NCI-H146 (cell line): ENCODE measurements at places on chromosomes 3 and 15.

GRCh38 chr3:177676947-177677587 lies 479.8 kb upstream of the TBL1XR1 start:
- peak; percentile 77 for DNase-seq

- no peak for DNase-seq
These were observed 678 bp upstream of the SCAMP5 start for GRCh38 chr15:74994685-74995084.

GRCh38 chr3:52194485-52195290 lies 3.3 kb upstream of the ALAS1 start:
- DNase-seq: no peak

GRCh38 chr3:101725194-101725889 lies 928 bp downstream of the CEP97 start:
- peak; percentile 55 for DNase-seq

- no peak for DNase-seq
These were observed 436.3 kb upstream of the SGO1 start for GRCh38 chr3:20622304-20622703.

DNA sequence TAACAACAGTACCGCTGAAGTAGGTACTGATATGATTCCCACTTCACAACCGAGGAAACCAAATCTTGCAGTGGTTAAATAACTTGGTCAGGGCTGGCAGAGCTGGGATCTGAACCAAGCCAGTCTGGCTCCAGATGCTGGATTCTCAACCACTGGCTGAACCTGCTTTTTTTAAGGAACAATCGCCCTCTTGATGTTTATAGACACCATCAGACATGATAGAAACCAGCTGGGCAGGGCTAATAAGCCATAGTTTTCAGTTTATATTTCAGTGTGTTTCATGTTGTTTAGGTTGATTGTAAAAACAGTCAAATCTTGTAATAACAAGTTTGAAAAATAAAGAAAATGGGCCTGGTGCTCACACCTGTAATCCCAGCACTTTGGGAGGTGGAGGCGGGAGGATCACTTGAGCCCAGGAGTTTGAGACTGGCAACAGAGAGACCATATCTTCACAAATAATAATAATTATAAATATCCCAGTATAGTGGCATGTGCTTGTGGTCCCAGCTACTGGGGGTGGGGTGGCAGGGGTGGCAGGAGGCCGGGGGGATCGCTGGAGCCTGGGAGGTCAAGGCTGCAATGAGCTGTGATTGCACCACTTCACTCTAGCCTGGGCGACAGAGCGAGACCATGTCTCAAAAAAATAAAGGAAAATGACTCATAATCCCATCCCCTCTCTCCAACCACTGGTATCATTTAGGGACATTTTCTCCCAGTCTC lies 36.7 kb downstream of the XYLB start:
- no peak for DNase-seq

DNA sequence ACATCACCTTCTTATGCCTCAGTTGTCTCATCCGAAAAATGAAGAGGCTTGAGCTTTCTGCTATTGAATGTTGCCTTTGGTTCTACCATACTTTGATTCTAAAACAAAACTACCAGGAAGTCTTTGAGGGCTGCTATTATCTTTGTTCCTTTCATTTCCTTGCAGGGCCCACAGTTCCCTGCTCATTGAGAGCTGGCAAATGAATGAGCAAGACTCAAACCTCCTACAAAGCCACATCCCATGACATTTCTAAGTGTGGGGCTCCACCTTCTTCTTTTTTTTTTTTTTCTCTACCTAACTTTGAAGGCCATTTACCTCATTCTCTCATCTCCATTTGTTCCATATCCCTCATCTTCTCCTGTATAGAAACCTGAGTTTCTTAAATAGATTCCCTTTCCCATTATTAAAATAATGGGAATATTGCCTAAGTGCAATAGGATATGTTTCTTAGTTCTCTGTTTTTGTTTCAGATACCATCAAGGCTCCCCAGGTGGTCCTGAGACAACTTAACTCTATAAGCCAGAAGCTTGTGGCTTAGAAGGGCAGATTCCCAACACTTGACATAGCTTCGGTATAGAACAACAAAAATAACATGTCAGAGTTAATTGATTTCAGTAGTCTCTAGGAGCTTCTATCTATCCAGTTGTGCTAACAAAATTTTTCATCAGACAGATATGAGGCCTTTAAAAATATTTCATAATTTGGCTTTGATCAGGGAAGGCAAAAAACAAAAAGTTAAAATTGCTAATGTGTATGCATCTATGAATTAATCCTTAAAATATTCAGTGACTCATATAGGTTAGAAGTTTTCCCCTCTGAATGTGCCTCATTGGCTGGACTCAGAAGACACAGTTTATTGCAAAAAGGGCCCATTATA lies 951.6 kb downstream of the TUSC7 start:
- no peak for DNase-seq

DNA sequence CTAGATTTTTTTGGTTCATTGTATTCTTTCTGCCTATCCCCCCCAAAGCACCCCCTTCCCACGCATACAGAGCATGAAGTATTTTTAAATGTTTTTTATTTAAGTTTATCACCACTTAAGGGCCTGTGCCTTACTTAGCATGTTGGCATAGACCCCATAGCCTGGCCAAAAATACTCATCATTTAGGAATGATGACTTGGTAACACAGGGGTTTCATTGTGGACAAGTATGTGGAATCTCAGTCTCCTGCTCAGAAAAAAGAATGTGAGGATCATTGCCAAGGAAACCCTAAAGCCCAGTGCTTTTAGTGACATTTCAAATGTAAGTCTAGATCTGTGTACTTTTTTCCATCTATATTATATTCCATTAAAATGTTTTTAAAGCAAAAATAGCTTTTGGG lies 146.3 kb downstream of the ALCAM start:
- no peak for DNase-seq
